Right cardiac atrium (tissue), 5 donors: ENCODE measurements at places on chromosomes 1 and 21. TPM values are rescaled to one million over a fixed set of nuclear protein-coding genes. Genes with fewer than 3 reads are reported as not detected.

ERICH3 gene
- not detected for total RNA-seq

UTS2 gene
- not detected for total RNA-seq

OPTC gene
- not detected for total RNA-seq

PYHIN1 gene
- total RNA-seq: 0.62 TPM

CFHR3 gene
- 0.49 TPM for total RNA-seq

CLDN19 gene
- not detected for total RNA-seq

EVA1C gene
- 39.8 TPM for total RNA-seq
